T-helper 17 cell (primary cell): ENCODE measurements at places on chromosomes 7 and 10. TPM values are rescaled to one million over a fixed set of nuclear protein-coding genes. Genes with fewer than 3 reads are reported as not detected.
A peak's percentile ranks its signal among the peaks of the same experiment; 100 is the strongest.

- H3K4me3 ChIP-seq = peak overlapping the region; percentile 65
- no peak for DNase-seq
- H3K4me1 ChIP-seq = peaks cover 4% of the 10 kb centered on the region
- H3K27me3 ChIP-seq = peaks cover 81% of the 10 kb centered on the region
- no peak overlapping the region for H3K27ac ChIP-seq
These were observed 752 bp downstream of the LRMDA start for GRCh38 chr10:75432176-75432575.

- peaks cover 5% of the 10 kb centered on the region for H3K4me1 ChIP-seq
- H3K4me3 ChIP-seq = no peak overlapping the region
- no peak overlapping the region for H3K27ac ChIP-seq
- DNase-seq = no peak
These were observed 31.1 kb upstream of the USP6NL start for GRCh38 chr10:11642566-11642965.

The OPALIN gene
- total RNA-seq = not detected

The TRIM73 gene
- 13.7 TPM for total RNA-seq

- H3K4me1 ChIP-seq = no peaks in the 10 kb centered on the region
- no peaks in the 10 kb centered on the region for H3K36me3 ChIP-seq
- H3K4me3 ChIP-seq = no peak overlapping the region
- H3K27me3 ChIP-seq = peaks cover 10% of the 10 kb centered on the region
- no peak overlapping the region for H3K27ac ChIP-seq
- no peak for DNase-seq
These were observed 14.7 kb downstream of the AQP1 start for GRCh38 chr7:30926313-30926712.

GRCh38 chr10:120557311-120557710 lies 100.3 kb downstream of the PLPP4 start:
- H3K4me3 ChIP-seq = no peak overlapping the region
- no peaks in the 10 kb centered on the region for H3K36me3 ChIP-seq
- H3K27ac ChIP-seq = no peak overlapping the region
- H3K27me3 ChIP-seq = no peaks in the 10 kb centered on the region

The CALHM3 gene
- not detected for total RNA-seq

GRCh38 chr10:30169342-30169741 lies 110.0 kb upstream of the JCAD start:
- peaks cover 2% of the 10 kb centered on the region for H3K36me3 ChIP-seq
- no peak overlapping the region for H3K4me3 ChIP-seq
- H3K4me1 ChIP-seq = peaks cover 3% of the 10 kb centered on the region
- no peak for DNase-seq

DNA sequence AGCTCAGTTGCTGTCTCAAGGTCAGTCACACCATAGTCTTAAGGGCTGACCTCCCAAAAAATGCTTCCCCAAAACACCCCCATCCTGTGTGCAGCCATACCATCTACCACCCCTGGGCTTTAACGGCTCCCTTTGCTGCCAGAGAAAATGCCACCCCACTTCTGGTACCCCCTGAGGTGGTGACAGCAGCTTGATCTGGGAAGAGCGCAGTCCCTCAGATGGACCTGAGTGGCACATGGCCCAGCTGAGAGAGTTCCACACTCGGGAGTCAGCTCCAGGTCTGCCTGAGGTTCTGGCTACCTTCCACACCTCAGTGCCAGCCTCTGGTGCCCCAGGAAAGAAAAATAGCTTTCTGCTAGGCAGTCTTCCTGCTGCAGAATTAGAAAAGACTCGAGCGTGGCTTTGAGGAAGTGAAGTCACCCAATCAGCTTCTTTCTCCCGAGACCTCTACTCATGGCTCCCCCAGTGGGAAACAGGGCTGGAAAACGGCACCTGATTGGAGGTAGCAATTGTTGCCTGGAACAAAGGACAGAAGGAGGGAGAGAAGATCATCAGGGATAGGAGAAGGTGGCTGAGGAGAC lies 151.7 kb downstream of the ARHGAP21 start:
- peaks cover 4% of the 10 kb centered on the region for H3K4me1 ChIP-seq
- no peak for DNase-seq
- H3K36me3 ChIP-seq = peaks cover 9% of the 10 kb centered on the region
- peaks cover 70% of the 10 kb centered on the region for H3K27me3 ChIP-seq
- H3K27ac ChIP-seq = no peak overlapping the region

The HOXA5 gene
- not detected for total RNA-seq

GRCh38 chr7:209416-209815 lies 17.0 kb downstream of the FAM20C start:
- peaks cover 8% of the 10 kb centered on the region for H3K27me3 ChIP-seq
- peaks cover 4% of the 10 kb centered on the region for H3K4me1 ChIP-seq
- peaks cover 3% of the 10 kb centered on the region for H3K36me3 ChIP-seq
- H3K27ac ChIP-seq = no peak overlapping the region
- no peak overlapping the region for H3K4me3 ChIP-seq

GRCh38 chr7:42292991-42293521 lies 56.0 kb upstream of the GLI3 start:
- no peak overlapping the region for H3K4me3 ChIP-seq
- no peaks in the 10 kb centered on the region for H3K36me3 ChIP-seq
- no peaks in the 10 kb centered on the region for H3K27me3 ChIP-seq
- no peak for DNase-seq

DNA sequence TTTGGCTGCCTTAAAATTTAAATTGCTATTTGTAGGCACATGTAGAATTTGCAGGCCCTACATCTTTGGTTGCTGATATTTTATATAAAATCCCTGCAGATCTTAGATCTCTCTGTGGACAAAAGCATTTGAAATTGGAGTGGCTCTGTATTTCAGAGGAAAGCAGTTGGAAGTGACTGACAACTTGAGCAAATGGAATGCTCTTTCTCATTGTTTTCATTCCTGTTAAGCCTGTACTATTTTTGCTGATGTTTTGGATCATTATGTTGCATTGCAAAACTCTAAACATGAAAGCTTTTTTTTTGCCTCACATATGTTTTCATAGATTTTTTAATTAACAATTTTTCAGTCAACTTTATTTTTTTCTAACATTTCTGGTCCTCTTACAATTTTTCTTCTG lies 251.2 kb upstream of the MDFIC start:
- H3K4me1 ChIP-seq = no peaks in the 10 kb centered on the region
- H3K4me3 ChIP-seq = no peak overlapping the region
- no peak overlapping the region for H3K27ac ChIP-seq
- H3K36me3 ChIP-seq = no peaks in the 10 kb centered on the region

DNA sequence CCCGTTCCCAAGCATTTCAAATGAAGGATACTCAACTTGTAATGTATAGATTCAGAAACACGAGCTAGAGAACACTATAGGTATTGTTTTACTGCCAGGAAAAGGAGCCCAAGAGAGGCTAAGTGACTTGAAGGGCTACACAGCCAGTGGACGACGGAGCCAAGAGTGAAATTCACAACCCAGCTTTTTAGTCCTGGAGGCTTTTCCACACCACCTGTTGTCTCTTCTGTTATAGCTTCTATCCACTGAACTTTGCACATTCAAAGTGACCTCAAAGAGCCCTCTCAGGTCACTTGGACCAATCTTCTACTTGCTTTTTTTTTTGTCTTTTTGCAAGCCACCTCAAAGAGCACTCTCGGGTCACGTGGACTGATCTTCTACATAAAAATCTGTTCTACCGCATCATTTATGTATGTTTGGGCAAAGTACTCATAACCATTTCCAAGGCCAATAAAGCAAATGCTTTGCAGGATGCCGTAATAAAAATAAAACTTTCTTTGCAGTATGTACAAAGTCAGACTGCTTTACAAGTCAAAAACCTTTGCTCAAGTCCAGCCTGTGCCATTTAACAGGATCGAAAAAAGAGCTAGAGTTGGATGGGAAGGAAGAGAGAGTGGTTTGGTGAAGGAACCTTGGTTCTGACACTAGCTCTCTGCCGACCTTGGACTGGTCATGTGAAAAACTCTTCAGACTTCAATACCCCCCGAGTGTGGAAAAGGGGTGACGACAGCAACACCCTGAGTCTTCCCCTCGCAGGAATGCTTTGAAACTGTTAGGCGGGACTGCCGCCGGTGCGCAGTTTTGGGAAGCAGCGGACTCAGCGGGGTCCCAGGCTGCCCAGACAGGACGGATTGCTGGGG lies 821 bp downstream of the SLC35B4 start:
- H3K27ac ChIP-seq = no peak overlapping the region
- H3K4me3 ChIP-seq = peak overlapping the region; percentile 95
- H3K36me3 ChIP-seq = no peaks in the 10 kb centered on the region
- no peak for DNase-seq
- H3K27me3 ChIP-seq = peaks cover 4% of the 10 kb centered on the region
- H3K4me1 ChIP-seq = peaks cover 12% of the 10 kb centered on the region

DNA sequence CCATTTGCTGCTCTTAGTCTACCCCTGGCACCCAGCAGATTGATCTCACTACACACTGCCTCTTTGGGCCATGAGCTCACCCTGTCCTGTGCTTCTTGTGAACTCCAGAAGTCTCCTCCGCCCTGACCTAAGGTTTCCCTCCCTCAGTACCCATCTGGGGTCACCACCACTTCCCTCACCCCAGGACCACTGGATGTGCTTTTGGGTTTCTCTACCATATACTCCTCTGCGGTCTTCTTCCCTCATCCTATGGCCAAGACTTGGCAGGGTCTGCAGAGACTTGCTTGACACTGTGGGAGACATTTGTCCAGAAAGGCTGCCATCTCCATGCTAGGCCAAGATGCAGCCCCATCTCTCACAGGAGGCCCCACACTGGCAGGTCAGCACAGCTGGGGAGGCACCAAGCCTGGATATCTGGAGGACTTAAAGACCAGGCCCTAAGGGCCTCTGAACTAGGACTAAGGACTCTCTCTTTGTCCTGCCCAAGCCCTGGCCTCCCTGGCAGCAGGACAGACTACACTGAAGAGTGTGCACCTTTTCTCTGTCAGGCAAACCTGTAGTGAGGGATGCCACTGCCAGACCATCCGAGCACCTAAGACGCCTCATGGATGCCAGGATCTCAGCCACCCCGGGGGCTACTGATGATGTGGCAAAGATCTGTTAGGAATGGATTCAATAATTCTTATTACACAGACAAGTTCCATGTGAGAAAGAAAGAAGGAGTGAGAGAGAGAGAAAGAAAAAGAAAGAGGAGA lies 134.6 kb downstream of the ZNF467 start:
- H3K4me3 ChIP-seq = no peak overlapping the region
- peaks cover 26% of the 10 kb centered on the region for H3K27me3 ChIP-seq
- H3K27ac ChIP-seq = peak overlapping the region; percentile 39
- no peak for DNase-seq
- peaks cover 5% of the 10 kb centered on the region for H3K4me1 ChIP-seq

The EBF3 gene
- total RNA-seq = not detected

GRCh38 chr7:114941692-114942091 lies 19.8 kb downstream of the MDFIC start:
- peaks cover 49% of the 10 kb centered on the region for H3K4me1 ChIP-seq
- H3K27ac ChIP-seq = peak overlapping the region; percentile 68
- no peaks in the 10 kb centered on the region for H3K27me3 ChIP-seq
- peaks cover 15% of the 10 kb centered on the region for H3K36me3 ChIP-seq
- no peak for DNase-seq
- peak overlapping the region; percentile 41 for H3K4me3 ChIP-seq

The ABCB4 gene
- total RNA-seq = 0.23 TPM

GRCh38 chr7:26813432-26813831 lies 51.0 kb downstream of the SKAP2 start:
- peaks cover 2% of the 10 kb centered on the region for H3K4me1 ChIP-seq
- DNase-seq = no peak
- no peaks in the 10 kb centered on the region for H3K27me3 ChIP-seq
- no peak overlapping the region for H3K4me3 ChIP-seq
- no peaks in the 10 kb centered on the region for H3K36me3 ChIP-seq

GRCh38 chr7:19709249-19709578 lies 377 bp upstream of the POLR1F start:
- H3K4me1 ChIP-seq = peaks cover 30% of the 10 kb centered on the region
- H3K27me3 ChIP-seq = no peaks in the 10 kb centered on the region
- no peak for DNase-seq
- no peaks in the 10 kb centered on the region for H3K36me3 ChIP-seq
- peak overlapping the region; percentile 98 for H3K27ac ChIP-seq
- peak overlapping the region; percentile 97 for H3K4me3 ChIP-seq

The CHAT gene
- total RNA-seq = not detected

GRCh38 chr10:101512738-101513137 lies 75.3 kb downstream of the POLL start:
- H3K4me3 ChIP-seq = no peak overlapping the region
- peaks cover 5% of the 10 kb centered on the region for H3K36me3 ChIP-seq
- peaks cover 5% of the 10 kb centered on the region for H3K4me1 ChIP-seq
- no peak overlapping the region for H3K27ac ChIP-seq
- no peak for DNase-seq
- H3K27me3 ChIP-seq = no peaks in the 10 kb centered on the region

The PTF1A gene
- total RNA-seq = not detected

The MLXIPL gene
- not detected for total RNA-seq

GRCh38 chr7:143408252-143408685 lies 387 bp downstream of the EPHA1 start:
- peaks cover 57% of the 10 kb centered on the region for H3K4me1 ChIP-seq
- H3K27me3 ChIP-seq = no peaks in the 10 kb centered on the region
- peak overlapping the region; percentile 89 for H3K27ac ChIP-seq
- no peaks in the 10 kb centered on the region for H3K36me3 ChIP-seq
- peak overlapping the region; percentile 97 for H3K4me3 ChIP-seq

GRCh38 chr10:125991392-125991791 lies 95.0 kb downstream of the FANK1 start:
- no peak overlapping the region for H3K4me3 ChIP-seq
- DNase-seq = no peak
- no peaks in the 10 kb centered on the region for H3K36me3 ChIP-seq
- no peak overlapping the region for H3K27ac ChIP-seq

GRCh38 chr7:95594185-95594584 lies 2.1 kb downstream of the PDK4 start:
- H3K36me3 ChIP-seq = no peaks in the 10 kb centered on the region
- no peak overlapping the region for H3K4me3 ChIP-seq

DNA sequence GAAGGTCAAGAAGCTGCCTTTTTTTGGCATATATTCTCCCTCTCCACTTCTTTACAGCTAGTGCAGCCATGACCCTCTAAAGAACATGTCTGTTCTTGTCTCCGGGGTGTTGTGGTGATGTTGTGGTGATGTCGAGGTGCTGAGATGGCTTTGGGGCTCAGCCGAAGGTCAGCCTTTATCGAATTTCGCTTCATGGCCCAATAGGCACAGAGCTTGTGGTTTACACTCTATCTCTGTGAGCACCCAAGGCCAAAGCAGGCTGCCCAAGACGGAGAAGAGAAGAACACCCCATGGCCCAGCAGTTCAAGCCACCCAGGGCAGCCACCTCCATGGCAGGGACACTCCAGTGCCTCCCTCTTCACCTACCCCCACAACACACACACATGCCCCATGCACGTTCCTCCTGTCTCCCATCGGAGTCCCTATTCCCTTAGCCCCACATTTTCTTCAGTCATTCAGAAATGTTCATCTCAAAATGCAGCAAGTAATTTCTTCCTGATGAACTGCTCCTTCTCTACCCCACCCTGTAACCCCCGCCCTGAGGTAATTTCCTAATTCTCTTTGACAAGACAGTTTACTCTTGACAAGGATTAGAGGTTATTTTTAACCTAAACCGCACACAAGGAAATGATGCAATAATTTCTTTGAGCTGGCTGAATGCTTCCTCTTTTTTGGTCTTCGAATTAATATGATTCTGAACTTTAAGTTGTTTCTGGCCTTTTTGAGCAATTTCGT lies 18.6 kb upstream of the ADRB1 start:
- peak overlapping the region; percentile 59 for H3K4me3 ChIP-seq
- no peak for DNase-seq
- peaks cover 49% of the 10 kb centered on the region for H3K27me3 ChIP-seq
- H3K36me3 ChIP-seq = peaks cover 3% of the 10 kb centered on the region

The TRIM50 gene
- not detected for total RNA-seq
